ENCODE measurements at places on chromosomes 2 and 18. TPM values are rescaled to one million over a fixed set of nuclear protein-coding genes. Genes with fewer than 3 reads are reported as not detected.

POTEC gene
- 0.06 TPM for polyA plus RNA-seq

EDAR gene
- 2.0 TPM for polyA plus RNA-seq

CCDC93 gene
- 42.1 TPM for polyA plus RNA-seq

MCFD2 gene
- polyA plus RNA-seq, result 60.1 TPM

SP5 gene
- polyA plus RNA-seq, result 4.8 TPM

ARHGAP28 gene
- 13.7 TPM for polyA plus RNA-seq

PHOSPHO2 gene
- polyA plus RNA-seq, result 18.1 TPM

PLCL1 gene
- polyA plus RNA-seq, result 3.3 TPM

NEUROD1 gene
- 29.9 TPM for polyA plus RNA-seq

MAPK4 gene
- polyA plus RNA-seq, result 1.5 TPM

TUBB8B gene
- not detected for polyA plus RNA-seq

FAP gene
- 10.6 TPM for polyA plus RNA-seq

ERMN gene
- 0.57 TPM for polyA plus RNA-seq

SLC5A7 gene
- 7.1 TPM for polyA plus RNA-seq

LINC00305 gene
- not detected for polyA plus RNA-seq

IL36A gene
- not detected for polyA plus RNA-seq

EIF2AK2 gene
- polyA plus RNA-seq, result 28.6 TPM

RASGRP3 gene
- polyA plus RNA-seq, result 11.2 TPM

UGT1A4 gene
- polyA plus RNA-seq, result 0.04 TPM

FLACC1 gene
- 0.76 TPM for polyA plus RNA-seq

SKOR2 gene
- not detected for polyA plus RNA-seq

TOGARAM2 gene
- 2.1 TPM for polyA plus RNA-seq

NPPC gene
- 0.87 TPM for polyA plus RNA-seq

CHST9 gene
- 11.1 TPM for polyA plus RNA-seq

HRH4 gene
- 0.19 TPM for polyA plus RNA-seq

PSMG2 gene
- 81.6 TPM for polyA plus RNA-seq

VIT gene
- polyA plus RNA-seq, result 0.13 TPM

COLEC11 gene
- polyA plus RNA-seq, result 1.5 TPM

ST8SIA5 gene
- polyA plus RNA-seq, result 1.3 TPM

ATG9A gene
- polyA plus RNA-seq, result 41.2 TPM

SIX3 gene
- not detected for polyA plus RNA-seq

IMP4 gene
- 49.4 TPM for polyA plus RNA-seq

DYNAP gene
- 0.37 TPM for polyA plus RNA-seq

MC5R gene
- 0.66 TPM for polyA plus RNA-seq

TEKT4 gene
- polyA plus RNA-seq, result not detected

SAG gene
- polyA plus RNA-seq, result 0.36 TPM

ANKZF1 gene
- polyA plus RNA-seq, result 65.8 TPM

PLGLB2 gene
- polyA plus RNA-seq, result 2.4 TPM

C2orf78 gene
- not detected for polyA plus RNA-seq

MYO5B gene
- polyA plus RNA-seq, result 52.0 TPM

PROKR1 gene
- 0.15 TPM for polyA plus RNA-seq

CAPN14 gene
- 0.13 TPM for polyA plus RNA-seq

CYP27C1 gene
- polyA plus RNA-seq, result 2.0 TPM

LOXHD1 gene
- polyA plus RNA-seq, result 0.49 TPM

ABCB11 gene
- polyA plus RNA-seq, result 5.3 TPM
